HS-5 (cell line): ENCODE measurements at places on chromosomes 7 and 10.

DNA sequence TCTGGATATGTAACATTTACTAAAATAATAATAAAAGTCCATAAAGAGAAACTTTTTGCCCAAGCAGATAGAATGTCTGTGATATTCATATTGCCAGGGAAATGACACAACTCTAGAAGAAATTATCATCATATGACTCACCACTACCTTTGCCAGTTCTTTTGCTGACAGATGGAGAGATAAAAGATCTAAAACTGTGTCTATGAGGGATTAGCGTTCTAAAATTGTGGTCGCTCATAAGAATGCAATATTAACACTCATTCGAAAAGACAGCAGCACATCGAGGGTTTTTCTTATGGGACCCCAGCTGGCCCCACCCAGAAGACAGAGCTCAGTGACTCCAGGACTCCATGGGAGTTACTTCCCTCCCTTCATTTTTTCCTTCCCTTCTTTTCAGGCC, 16.6 kb upstream of the LANCL2 start:
- peak; percentile 42 for DNase-seq

DNA sequence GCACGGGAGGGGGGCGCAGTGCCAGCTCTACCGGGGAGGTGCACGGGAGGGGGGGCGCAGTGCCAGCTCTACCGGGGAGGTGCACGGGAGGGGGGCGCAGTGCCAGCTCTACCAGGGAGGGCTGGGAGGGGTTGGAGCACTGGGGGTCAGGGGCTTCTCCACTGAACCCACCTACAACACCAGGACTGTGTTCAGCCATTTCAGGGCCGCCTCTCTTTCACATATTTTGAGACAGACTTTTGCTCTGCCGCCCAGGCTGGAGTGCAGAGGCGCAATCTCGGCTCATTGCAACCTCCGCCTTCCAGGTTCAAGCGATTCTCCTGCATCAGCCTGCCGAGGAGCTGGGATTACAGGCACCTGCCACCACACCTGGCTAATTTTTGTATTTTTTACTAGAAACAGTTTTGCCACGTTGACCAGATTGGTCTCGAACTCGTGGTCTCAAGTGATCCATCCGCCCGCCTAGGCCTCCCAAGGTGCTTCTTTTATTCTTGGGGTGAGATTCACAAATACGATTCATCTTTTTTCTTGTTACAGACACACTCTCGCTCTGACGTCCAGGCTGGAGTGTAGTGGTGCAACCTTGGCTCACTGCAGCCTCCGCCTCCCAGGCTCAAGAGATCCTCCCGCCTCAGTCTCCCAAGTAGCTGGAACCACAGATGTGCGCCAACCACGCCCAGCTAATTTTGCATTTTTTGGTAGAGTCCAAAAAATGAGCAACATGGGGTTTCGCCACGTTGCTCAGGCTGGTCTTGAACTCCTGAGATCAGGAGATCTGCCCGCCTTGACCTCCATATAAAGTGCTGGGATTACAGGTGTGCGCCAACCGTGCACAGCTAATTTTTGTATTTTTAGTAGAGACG, 37.0 kb downstream of the ADAP1 start:
- DNase-seq, result no peak

- no peak for DNase-seq
Observed at GRCh38 chr10:24132741-24133140, 76.2 kb upstream of the KIAA1217 start.

- DNase-seq, result no peak
Observed at GRCh38 chr10:37439826-37440225, 314.4 kb downstream of the ANKRD30A start.

GRCh38 chr10:91054325-91054724, 133.4 kb upstream of the ANKRD1 start:
- DNase-seq, result no peak
